EH (cell line): ENCODE measurements at places on chromosomes 7 and 10.
A peak's percentile ranks its signal among the peaks of the same experiment; 100 is the strongest.

- DNase-seq = no peak
Observed at GRCh38 chr7:83359108-83359507, 196.4 kb upstream of the PCLO start.

GRCh38 chr10:109203646-109204353 is 719.5 kb downstream of the XPNPEP1 start:
- DNase-seq = peak; percentile 21

- DNase-seq = no peak
Observed at GRCh38 chr10:45373003-45373575, 927 bp upstream of the ALOX5 start.

GRCh38 chr7:153852261-153852660 is 199.9 kb upstream of the DPP6 start:
- no peak for DNase-seq

DNA sequence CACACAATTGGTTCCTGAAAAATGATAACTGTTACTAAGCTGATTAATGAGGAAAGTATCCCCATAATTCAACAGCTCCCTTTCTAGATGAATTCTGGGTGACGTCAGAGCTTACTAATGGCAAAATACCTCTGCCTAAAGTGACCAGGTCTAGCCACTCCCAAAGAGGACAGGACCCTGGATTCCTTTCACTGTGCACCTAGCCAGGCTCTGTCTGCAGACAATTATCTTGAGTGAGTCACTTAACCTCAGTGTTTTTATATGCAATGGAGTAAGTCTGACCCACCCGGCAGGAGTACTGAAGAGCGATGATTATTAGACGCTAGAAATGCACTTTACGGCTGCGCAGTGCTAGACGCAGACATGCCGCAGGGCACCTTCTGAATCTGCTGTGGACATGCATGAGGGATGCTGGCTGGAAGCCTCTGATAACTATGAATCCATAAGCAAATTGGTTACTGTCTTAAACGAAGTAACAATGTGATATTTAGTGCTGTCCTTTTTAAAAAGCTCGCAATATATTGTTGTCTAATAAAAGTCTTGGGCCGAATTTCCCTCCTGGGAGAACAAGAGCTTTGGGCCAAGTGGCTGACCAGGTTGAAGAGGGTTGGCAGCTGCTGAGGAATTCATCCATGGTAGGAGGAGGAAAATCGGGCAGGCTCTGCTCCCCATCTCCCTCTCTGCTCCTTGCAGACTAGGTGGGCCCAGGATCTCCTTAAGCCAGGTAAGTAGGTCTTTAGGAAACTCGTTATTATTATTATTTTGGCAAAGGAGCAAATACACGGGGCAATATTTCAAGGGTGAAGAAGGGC is 4.6 kb upstream of the INPP5A start:
- peak; percentile 97 for DNase-seq

DNA sequence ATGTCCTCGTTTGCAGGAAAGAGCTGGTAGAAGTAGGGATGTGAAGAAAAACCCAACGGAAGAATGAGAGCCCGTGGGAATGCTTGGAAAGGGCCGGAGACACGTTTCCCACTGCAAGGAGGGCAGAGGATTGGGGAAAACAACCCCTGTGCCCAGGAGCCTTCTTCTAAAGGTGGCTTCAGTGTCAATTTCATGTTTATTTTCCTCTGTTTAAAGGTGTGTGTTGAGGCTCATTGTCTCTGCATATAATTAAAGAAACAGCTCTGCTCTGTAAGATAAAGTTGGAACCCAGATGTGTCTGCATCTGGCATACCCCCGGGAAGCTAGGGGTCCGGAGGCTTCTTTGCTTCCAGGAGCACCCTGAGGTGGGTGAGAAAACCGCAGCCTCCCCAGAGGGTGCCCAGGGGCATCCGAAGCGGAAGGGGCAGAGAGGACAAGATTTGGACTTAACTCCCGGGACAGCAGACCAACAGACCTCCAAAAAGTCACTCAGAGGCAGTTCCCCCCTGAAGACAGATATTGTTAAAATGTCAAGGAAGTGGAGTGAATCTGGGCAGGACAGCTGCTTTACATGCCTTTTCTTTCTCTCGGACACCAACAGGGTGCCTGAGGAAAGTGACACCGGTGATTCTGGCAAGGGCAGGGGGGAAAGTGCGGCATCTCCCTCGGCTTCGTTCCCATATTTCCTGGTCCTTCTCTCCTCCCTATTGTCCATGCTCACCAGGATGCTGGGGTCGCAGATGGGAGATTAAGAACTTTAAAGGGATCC is 8.6 kb upstream of the GATA3 start:
- no peak for DNase-seq

- DNase-seq = peak; percentile 94
Observed at GRCh38 chr10:10824591-10825148, 193.0 kb upstream of the CELF2 start.

- peak; percentile 93 for DNase-seq
Observed at GRCh38 chr10:95788830-95789229, 32.9 kb downstream of the ENTPD1 start.

DNA sequence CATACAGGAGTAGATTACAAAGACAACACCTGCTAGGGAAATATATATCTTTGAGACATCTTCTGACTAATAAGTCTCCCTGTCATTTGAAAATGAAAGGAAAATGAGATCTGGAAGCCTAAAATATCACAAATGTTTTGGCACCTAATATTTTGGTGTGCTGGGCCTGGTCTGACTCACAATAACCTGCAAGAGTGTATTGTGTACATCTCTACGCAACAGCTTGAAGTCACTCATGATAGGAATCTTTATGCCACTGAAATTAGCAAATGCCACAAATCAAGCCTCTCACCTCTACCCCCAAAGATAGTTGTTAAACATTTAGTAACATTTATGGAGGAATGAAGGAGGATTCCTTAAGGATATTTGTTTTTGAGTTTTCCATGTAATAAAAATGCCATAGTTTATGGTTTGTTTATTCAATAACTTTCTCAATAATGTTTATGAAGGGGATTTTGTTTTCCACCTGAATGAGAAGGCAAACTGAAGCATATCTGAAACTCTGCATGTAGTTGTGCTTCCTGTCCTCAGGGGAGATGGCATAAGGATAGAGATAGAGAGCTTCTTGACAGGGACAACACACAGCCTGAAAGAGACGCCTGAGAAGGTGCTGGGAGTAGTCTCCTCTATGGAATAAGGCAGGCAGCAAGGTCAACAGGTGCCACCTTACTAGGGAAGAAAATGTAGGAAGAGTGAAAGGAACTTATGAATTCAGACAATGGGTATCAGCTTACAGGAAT is 197.4 kb downstream of the AHR start:
- DNase-seq = no peak

DNA sequence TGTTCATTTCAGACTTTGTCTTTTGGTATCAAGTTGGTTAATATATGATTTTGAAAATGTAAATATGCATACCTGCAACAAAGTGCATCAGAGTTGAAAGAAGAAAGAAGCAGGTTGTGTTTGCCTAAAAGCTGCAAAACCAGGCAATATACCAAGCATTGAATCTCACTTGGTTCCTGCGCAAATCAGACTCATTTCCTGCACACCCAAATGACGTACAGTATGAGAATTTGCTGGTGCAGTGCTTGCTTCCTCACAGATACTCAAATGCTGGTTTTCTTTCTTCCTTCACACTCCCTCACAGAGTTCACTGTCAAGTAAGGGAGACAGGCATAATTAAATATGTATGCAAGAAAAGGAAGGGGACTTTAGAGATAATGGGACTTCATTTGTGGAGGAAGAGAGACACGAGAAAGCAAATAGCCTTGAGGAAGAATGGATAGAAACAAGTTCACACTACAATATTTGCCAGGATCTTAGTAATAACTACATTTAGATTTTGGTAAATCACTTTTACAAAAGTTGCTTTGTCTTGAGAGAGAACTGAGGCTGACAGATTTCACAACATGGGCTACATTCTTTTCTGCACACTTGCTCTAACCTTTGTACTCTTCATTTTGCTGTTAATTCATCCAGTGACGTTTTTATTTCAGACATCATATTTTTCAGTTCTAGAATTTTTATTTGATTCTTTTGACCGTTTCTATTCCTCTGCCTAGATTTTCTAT is 56.9 kb upstream of the AOAH start:
- no peak for DNase-seq

DNA sequence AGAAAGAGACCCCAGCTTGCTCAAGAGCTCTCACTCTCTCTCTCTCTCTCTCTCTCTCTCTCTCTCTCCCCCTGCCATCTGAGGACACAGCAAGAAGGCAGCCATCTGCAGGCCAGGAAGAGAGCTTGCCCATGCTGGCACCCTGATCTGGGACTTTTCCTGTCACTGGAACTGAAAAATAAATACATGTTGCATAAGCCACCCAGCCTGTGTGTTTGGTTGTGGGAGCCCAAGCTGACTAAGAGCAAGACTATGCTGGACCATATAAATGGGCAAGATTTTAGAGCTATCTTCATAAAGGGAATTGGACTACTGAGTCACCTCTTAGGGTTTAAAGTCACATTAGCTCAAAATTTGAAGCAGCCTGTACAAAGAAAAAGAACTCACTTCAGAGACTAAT is 98.6 kb downstream of the SLC16A9 start:
- peak; percentile 1 for DNase-seq

GRCh38 chr10:73136627-73137026 is 26.4 kb downstream of the NUDT13 start:
- no peak for DNase-seq

DNA sequence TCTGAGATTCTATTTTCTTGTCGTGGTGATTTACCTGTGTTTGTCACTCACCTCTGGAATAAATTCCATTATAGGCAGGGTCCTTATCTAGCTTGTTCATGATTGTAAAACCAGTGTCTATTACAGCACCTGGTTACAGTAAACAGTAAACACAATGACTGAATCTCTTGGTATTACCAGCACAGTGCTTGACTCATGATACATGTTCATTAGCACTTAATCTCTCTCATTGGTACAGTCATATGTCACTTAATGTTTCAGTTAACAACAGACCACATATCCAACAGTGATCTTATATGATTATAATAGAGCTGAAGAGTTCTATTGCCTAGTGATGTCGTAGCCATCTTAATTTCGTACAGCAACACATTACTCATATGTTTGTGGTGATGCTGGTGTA is 1.6 kb upstream of the TASOR2 start:
- DNase-seq = no peak

DNA sequence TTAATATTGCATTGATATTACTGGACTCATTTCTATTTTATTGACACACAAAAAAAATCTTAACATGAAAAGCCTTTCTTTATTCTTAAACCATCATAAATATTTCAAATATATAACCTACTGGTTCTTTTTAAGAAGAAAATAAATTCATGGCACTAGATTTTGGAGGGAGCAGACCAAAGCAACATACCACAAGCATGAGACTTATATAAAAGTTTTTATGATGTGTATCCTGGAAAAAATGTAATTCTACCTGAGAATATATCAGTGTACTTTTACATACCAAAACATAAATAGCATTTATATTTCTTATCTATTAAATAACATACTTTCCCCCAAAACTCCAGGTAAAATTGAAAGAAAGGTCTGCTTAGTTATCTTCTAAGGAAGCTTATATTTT is 508.2 kb upstream of the SEMA3D start:
- no peak for DNase-seq

DNA sequence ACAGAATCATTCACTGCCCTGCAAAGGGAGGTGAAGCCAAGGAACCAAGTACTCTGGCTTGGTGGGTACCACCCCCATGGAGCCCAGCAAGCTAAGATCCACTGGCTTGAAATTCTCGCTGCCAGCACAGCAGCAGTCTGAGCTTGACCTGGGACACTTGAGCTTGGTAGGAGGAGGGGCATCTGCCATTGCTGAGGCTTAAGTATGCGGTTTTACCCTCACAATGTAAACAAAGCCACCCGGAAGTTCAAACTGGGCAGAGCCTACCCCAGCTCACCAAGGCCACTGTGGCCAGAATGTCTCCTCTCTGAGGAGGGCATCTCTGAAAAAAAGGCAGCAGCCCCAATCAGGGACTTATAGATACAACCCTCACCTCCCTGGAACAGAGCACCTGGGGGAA is 1050.0 kb upstream of the GHITM start:
- DNase-seq = no peak

DNA sequence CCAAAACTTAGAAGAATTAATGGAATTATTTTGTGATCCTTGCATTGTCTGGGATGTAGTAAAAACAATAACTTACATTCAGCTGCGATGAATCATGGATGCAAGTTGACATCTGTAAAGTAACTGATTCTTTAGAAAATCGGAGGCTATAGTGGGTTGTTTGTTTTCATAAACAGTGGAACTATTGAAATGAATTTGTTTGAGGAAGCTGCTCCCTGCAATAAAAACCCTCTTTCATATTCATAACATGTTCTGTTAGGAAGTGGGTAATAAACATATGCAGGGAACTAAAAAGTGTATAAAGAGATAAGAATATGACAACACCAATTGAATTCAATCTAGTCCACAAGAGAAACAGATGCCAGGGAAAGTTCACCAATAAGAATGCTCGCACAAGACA is 53.6 kb downstream of the AGMO start:
- peak; percentile 58 for DNase-seq

- DNase-seq = no peak
Observed at GRCh38 chr7:54426406-54426805, 115.8 kb upstream of the VSTM2A start.

GRCh38 chr7:40649247-40649646 is 514.4 kb downstream of the SUGCT start:
- no peak for DNase-seq

DNA sequence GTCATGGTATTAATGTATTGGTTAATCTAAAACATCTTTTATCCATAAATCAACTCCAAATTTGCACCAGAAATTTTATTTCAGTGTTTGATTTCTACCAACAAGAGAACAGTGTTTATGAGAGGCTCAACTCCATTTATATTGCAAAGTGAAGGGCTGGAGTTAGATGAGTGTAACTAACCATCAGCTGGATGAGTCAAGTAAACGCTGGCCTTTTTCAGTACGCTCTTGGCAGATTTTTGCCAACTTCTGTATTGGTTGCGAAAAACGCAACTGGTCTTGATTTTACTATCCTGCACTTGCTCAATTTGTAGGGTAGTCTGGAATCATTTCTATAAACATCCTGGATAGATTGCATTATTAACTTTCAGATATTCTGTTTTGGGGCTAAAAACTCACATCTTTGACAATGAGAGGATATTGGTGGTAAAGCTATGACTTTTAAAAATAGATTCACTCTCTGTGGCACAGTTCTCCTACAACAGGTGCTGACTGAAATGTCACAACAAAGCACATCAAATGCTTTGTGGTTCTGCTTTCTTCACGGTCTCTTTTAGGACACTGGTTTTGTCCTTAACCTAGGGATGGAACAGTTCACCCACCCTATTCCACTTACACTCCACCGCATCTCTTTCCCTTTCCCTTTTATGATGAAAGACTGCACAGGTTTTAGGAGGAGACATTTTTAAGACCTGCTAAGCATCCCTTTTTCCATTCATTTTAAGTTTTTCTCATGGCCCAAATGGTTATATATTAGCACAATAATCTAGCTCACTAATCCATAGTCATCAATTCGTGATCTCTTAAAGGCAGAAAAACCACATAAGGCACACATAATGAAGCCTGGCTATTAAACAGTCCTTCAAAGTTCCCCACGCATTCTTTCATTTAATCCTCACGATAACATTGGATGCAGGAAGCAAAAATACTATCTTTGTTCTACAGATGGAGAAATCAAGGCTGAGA is 12.8 kb downstream of the CACNA2D1 start:
- peak; percentile 54 for DNase-seq

GRCh38 chr10:26481914-26482550 is 43.9 kb downstream of the APBB1IP start:
- no peak for DNase-seq

- no peak for DNase-seq
Observed at GRCh38 chr10:13334556-13334955, 13.5 kb downstream of the SEPHS1 start.

- DNase-seq = peak; percentile 99
Observed at GRCh38 chr10:91613411-91614187, 19.3 kb downstream of the PPP1R3C start.
